ENCODE measurements at places on chromosomes 12 and 14. TPM values are rescaled to one million over a fixed set of nuclear protein-coding genes. Genes with fewer than 3 reads are reported as not detected.

C12orf75 gene
- 145 TPM for polyA plus RNA-seq

GPRC5D gene
- polyA plus RNA-seq = 0.18 TPM

KLRD1 gene
- polyA plus RNA-seq = 0.48 TPM

DNA sequence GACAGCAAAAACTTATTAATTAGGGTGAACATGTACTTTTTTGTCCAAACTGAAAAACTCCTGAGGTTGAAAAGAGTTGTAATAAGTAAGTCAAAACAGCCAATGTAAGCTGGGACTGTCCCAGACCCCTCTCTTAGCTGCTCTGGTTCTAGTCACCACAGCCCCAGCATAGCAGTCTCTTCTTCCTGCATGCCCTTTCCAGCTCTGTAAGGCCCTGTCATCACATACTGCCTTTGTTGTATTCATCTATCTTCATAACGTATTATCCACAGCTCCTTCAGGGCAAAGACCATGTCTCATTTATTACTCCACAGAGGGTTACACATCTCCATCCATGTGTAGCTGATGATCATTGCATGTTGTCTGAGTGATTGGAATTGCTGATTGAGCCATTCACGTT lies 56.5 kb downstream of the UTP20 start:
- no peak for DNase-seq

SMCO2 gene
- not detected for polyA plus RNA-seq

TPH2 gene
- polyA plus RNA-seq = not detected

IL31 gene
- not detected for polyA plus RNA-seq

DNA sequence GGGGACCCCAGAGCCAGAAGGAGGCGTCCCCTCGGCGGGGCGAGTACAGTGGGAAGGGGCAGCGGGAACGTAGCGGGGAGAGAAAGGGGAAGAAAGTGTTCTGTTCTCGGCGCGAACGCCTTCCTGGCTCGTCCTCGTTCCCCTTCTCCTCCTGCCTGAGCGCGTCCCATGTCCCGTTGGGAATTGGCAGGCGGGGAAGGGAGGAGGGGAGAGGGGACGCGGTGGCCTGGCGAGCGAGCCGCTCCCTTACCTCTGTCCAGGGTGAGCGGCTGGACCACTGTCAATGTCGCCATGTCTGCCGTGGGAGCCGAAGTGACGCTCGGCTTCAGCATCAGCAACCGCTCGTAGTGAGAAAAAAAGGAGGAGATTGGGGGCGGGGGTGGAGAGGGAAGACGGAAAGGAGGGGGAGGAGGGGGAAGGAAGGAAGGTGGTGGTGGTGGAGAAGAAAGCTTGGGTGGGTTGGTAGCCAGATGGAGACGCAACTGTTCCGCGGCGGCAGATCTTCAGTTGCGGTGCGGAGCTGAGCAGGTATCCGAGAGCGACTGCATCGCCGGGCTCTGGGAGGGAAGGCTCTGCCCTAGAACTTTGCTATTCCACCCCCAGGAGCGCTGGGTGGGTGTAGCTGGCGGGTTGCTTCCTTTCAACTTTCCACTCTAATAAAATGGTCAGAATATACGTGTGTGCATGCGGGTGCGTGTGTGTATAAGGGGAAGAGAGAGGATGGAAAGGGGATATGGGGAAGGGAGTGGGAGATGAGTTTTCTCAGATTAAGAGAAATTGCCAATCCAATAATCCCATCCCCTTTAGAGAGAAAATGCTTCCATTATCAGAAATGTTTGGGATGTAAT lies at the start of gene LIN7A:
LIN7A (minus strand) TSS at position 544 of the 848 bp plus-strand sequence; CDS start at position 332, 212 bp downstream.
- peak; percentile 71 for DNase-seq

LRRC10 gene
- not detected for polyA plus RNA-seq

- no peak for DNase-seq
Measured at GRCh38 chr14:103315941-103316340, 18.1 kb upstream of the EIF5 start.

GPR84 gene
- 0.46 TPM for polyA plus RNA-seq

DNA sequence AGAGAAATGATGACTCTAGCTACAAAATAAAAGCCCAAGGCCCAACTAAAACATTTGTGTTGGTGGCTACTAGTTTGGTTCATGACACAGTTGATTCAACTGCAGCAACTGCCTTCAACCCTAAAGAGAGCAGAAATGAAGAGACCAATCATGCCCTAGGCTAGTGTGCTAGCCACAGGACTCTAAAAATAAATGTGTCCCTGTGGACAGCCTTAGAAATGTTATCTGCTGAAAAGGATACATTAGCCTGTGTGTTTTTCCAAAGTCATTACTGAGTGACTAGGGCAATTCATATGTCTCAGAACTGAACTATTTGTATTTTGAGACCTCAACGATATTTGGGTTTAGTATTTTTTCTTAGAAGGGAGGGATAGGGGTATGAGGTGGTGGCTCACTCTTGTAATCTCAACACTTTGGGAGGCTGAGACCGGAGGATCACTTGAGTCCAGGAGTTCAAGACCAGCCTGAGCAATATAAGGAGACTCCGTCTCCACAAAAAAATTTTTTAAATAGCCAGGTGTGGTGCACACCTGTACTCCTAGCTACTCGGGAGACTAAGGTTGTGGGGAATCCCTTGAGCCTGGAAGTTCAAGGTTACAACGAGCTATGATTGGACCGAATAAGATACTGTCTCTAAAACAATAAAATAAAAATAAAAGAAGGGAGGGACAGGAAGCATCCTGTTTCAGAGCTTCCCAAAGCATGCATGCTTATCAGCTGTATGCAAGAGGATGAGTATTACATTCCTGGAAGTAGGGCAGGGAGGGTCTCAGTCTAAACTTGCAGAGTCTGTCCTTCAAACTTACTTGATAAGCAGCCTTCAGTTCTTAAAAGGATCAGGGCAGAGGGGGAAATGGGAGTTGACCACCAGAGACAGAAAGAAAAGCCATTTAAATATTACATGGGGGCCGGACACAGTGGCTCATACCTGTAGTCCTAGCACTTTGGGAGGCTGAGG lies 29.6 kb upstream of the NAP1L1 start:
- no peak for DNase-seq

DNA sequence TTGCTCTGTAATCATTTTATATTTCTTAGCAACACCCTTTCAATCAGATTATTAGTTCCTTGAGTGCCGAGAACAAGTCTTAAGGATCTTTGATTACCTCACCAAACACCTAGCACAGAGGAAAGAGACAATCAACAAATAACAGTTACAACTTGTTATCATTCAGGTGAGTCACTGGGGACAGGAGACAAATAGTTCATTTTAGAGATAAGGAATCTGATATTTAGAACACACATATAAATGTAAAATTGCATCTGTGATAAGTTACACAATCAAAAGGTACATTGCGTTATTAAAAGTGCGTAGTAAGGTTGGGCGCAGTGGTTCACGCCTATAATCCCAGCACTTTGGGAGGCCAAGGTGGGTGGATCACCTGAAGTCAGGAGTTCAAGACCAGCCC lies 5.1 kb upstream of the STXBP6 start:
- no peak for DNase-seq

TRIM9 gene
- 1.2 TPM for polyA plus RNA-seq

DNA sequence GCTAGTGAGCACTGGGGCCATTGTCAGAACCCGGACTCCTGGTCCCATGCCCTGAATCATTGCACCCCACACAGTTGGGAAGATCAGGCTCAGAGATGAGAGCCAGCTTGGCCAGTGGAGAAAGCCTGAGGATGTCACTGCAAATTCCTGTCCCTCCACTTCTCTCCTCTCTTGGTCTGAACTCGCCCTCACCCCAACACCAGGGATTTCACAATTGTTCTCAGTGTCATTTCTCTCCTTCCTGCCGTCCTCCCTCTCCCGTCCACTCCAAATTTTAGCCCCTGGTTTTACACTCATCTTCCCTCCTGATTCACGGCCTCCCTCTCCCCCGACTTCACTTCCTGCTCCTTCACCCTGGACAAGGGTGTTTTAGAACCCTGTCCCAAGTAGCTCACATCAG lies 11.1 kb downstream of the KRT75 start:
- DNase-seq = no peak

DNA sequence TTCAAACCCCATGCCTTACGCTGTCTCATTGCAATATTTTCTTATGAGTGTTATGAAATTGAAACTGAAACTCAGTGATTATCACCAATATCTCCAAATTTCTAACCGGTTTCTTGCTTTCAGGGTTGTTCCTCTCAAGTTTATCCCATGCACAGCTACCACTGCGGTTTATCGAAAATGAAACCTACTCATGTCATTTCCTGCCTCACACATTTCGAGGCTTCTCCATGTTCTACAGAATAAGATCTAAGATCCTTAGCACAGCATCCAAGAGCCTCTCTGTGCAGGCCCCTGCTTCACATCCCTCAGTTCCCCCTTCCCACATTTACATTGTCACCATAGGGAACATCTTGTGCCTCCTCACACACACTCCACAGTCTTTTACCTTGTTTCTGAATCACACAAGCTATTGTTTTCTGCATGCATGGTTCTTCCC lies 45.5 kb upstream of the FAR2 start:
- peak; percentile 47 for DNase-seq

DNA sequence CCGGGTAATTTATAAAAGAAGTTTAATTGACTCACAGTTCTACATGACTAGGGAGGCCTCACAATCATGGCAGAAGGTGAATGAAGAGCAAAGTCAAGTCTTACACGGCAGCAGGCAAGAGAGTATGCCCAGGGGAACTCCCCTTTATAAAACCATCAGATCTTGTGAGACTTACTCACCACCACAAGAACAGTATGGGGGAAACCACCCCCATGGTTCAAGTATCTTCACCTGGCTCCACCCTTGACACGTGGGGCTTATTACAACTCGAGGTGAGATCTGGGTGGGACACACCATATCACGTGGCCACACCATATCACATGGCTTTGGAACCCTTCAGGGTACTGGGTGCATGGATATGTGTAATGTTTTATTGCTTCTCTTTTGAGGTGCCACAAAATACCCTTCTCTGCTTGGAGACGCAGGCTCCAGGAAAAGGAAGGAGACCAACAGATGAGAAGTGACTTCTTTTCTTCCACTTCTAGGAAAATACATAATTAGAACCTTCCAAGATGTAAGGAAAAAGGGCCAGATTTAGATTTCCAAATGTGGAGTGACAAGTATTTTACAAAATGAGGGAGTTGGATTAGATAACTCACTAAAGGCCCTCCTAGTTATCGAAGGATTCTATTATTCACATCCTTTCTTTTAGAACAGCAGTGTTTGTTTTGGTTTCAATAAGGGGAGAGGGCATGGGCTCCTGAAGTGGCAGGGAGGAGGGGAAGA lies 33.1 kb upstream of the ETFBKMT start:
- DNase-seq = no peak

DNA sequence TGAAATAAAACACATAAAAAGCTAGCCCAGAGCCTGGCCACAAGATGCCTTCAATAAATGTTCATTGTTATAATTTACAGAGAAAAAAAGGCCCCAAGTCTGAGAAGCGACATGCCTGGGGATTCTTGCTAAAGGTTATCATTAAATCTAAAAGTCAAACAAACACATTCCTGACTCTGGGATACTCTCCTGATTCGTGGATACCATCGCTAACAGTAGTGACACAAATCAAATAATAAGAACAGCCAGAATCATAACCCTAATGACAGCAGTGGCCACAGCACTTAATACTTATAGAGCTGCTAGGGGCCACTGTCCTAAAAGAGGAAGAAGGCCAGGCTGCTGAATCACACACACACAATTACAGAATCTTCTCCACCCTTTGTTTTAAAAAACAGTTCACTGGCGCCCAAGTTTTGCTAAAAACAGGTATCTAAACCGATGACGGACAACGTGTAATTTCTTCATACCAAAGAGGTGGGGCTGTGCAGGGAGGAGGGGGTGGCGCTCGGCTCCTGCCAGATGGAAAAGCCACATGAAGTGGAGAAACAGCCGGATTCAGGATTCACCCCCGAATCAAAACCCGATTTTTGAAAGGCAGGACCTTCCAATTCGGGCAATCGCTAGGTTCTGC lies 1.2 kb downstream of the CLIP1 start:
- peak; percentile 79 for DNase-seq

PIK3C2G gene
- polyA plus RNA-seq = 14.3 TPM

DNA sequence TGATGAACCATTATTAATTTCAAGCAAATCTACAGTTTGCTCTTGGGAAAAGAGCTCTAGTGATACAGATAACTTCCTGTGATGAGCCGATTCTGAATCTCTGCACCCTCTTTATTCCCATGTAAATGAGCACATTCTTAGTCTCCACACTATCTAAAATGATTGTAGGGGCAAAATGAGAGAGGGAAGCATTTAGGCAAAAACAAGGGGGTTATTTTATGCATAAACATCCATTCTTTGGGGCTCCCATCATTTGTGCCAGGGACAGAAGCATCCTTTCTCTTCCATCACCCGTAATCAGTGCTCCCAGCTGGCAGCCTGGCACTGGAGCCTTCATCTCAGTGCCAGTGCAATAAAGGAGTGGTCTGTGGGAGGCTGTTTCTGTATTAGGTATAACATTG lies 1.7 kb upstream of the GPD1 start:
- DNase-seq = no peak

EGLN3 gene
- polyA plus RNA-seq = 13.9 TPM

GRCh38 chr12:15520083-15520482 lies 197.8 kb downstream of the PTPRO start:
- DNase-seq = no peak

DNA sequence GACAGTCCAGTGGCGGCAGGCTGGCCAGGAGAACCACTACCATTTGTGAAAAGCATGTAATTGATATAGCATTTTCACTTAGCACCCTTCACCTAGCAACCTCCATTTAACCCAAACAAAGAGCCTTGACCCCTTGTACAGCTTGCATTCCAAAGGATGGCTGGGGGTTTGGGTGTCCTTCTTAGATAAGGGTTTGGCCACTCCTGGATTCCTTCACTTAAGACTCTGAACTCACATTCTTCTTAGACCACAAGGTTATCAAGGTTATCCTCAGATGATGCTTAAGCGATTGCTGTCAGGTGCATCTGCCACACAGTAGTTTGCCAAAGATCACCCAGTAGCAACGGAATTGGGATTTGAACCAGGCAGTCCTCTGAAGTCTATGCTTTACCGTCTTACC lies 102.8 kb downstream of the ZNF664 start:
- DNase-seq = peak; percentile 35

TAS2R19 gene
- polyA plus RNA-seq = not detected

GRCh38 chr14:31205681-31206535 lies 1.7 kb downstream of the HECTD1 start:
- DNase-seq = peak; percentile 39

WSB2 gene
- 79.7 TPM for polyA plus RNA-seq

ADAM21 gene
- polyA plus RNA-seq = not detected

All from stomach (tissue), 19 donors.